ENCODE measurements at places on chromosomes 16 and 17.

- no peak for DNase-seq
Observed at GRCh38 chr17:15662681-15663080, 21.4 kb downstream of the TRIM16 start.

- DNase-seq = no peak
Observed at GRCh38 chr16:62035115-62036092, 834 bp downstream of the CDH8 start.

DNA sequence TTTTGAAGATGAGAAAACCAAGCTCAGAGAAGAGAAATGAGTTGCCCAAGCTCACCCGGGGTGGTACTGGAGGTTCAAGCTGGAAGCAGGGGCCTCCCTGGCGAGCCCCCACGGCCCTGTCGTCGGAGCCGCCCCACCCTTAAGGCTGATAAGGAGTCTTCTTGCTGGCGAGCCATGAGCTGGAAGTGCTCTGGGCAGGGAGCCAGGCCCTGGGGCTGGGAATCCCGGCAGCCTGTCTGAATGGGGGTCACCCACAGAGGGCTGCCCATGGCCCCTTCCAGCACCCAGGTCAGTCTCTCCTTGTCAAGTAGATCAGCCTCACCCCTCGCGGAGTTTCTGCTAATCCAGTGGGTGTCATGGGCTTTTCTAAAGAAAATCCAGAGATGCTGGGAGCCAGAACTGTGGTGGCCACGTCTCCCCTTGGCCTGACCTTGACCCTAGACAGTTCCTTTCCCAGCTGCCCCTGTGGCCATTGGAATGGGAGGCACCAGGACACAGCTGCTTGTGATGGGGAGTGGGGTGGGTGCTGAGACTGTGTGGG lies 1.2 kb upstream of the P2RX1 start:
- no peak for DNase-seq

DNA sequence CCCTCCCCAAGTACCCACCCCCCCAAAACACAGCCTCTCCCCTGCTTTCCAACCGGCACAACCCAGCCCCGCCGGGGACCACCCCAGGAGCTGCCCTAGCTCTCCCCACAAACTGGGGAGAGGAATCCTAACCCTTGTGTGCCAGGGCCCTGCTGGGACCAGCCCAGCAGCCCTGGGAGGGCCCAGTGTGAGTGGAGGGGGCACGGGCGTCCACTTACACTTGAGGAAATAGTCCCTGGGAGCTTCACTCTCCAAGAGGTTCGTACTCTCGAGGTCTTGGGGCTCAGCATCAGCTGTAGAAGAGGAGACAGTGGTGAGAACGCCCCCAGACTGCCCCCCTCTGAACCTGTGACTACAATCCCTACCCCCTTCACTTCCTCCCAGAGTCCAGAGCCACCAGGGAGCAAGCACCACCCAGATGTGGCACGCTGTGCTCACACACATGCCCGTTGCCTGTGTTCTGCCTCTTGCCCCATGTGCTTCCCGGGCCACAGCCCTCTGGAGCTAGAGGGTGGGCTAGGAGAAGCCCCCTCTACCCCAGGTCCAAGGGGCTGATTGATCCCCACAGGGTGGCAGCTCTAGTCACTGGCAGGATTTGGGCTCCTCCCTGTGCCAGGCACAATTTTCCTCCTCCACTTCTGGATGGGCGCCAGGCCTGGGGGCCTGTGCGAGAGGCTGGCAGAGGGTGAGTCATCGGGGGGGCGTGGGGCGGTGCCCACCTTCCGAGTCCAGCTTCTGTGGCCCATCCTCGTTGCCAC lies 3.0 kb downstream of the TRIM47 start:
- DNase-seq = no peak

DNA sequence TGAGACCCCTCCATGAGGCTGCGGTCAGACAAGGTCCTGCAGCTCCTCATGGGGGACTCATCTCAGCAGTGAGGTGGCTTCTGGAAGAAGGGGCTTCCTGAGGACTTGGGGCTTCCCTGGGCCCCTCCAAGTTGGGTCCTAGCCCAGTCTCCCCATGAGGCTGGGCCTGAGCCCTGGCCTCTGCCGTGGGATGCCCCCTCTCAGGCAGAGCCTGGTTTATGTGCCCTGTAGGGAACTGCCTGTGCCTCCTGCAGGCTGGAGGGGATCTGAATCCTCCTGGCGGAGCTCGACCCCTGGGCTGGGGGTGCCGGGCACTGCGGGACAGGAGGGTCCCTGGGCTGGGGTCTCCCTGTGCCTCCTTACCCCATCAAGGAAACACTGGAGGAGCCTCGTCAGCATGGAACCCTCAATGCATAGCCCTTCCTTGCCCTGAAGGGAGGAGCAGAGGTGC lies 45.8 kb downstream of the TNFRSF13B start:
- DNase-seq = no peak

- no peak for DNase-seq
Observed at GRCh38 chr17:62797959-62798358, 10.2 kb downstream of the MARCHF10 start.
